ENCODE measurements at places on chromosomes 5 and 9.
A peak's percentile ranks its signal among the peaks of the same experiment; 100 is the strongest.

DNA sequence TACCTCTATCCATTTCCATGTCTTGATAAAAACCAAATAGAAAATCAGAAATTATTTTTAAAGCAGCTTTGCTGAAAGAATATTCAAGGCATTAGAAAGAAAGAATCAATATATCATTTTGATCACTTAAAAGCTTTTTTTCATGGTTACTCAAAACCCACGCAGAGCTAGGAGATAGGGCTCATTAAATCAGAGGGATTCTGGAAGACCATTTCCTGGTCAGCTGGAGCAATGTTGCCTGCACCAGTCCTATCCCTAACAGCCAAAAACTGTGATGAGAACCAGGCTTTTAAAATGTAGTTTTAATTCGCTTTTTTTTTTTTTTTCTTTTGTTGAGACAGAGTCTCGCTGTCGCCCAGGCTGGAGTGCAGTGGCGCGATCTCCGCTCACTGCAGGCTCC lies 72.3 kb downstream of the ARSB start:
- DNase-seq = peak; percentile 73

GRCh38 chr5:170388818-170389549 lies at the start of gene KCNMB1:
Gene KCNMB1, minus strand, starts transcription at chr5:170389367. Its CDS starts 3,920 bp downstream, at chr5:170385447.
- peak; percentile 39 for DNase-seq

GRCh38 chr9:73118898-73119554 lies 32.6 kb upstream of the ANXA1 start:
- DNase-seq = peak; percentile 22

DNA sequence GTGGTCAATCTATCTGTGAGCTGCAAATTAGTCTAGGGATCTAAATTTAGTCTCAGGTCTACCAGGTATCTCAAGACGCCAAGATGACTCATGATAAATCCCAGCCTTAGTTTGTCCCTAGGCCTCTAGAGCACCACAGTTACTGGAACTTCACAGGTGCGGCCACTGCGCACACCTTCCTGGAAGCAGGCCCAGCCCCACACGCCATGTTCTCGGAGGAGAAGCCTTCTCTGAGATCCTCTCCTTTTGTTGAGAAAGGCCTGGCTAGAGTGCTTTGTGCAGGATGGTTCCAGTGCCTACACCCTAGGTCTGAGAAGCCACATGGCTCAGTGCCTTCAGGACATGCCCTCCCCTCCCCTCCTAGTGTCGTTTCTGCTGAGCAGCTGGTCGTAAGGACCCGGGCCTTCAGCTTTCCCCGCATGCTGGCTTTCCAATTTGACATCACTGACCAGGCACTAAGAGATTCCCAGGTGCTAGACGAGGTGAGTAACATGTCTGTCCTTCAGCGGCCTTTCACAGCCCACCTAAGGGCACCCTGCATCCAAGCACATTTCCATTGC lies 51.9 kb downstream of the IPPK start:
- no peak for DNase-seq

- DNase-seq = no peak
Measured at GRCh38 chr9:83266331-83266665, 203.4 kb upstream of the RASEF start.

- no peak for DNase-seq
Measured at GRCh38 chr5:163387589-163388343, 49.6 kb upstream of the CCNG1 start.

DNA sequence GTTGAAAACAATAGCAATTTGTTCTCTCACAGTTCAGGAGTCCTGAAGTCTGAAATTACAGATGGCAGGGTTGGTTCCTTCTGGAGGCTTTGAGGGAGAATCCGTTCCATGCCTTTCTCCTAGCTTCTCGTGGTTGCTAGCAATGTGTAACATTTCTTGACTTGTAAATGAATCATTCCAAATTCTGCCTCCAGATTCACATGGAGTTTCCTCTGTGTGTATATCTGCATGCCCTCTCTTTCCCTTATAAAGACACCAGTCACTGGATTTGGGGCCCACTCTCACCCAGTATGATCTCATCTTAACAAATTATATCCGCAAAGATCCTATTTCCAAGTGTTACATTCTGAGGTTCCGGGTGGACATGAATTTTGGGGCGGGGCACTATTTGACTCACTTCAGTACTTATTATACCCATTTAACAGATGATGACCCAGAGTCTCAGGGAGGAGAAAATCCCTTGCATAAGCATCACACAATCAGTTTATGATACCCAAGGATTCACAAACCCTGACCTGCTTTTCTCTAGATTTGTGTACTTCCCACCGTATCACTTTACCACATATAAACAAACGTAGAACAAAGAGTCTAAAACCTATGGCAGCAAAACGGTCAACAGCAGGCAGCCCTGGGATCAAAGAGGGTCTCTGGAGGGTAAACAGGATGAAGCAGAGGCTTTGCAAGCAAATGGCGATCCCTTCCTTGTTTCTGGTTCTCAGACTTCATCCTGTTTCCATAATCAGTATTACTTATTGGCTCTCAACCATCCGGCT lies 93.7 kb downstream of the C9orf152 start:
- DNase-seq = no peak

- DNase-seq = no peak
Measured at GRCh38 chr9:97271292-97271691, 36.2 kb upstream of the CCDC180 start.

DNA sequence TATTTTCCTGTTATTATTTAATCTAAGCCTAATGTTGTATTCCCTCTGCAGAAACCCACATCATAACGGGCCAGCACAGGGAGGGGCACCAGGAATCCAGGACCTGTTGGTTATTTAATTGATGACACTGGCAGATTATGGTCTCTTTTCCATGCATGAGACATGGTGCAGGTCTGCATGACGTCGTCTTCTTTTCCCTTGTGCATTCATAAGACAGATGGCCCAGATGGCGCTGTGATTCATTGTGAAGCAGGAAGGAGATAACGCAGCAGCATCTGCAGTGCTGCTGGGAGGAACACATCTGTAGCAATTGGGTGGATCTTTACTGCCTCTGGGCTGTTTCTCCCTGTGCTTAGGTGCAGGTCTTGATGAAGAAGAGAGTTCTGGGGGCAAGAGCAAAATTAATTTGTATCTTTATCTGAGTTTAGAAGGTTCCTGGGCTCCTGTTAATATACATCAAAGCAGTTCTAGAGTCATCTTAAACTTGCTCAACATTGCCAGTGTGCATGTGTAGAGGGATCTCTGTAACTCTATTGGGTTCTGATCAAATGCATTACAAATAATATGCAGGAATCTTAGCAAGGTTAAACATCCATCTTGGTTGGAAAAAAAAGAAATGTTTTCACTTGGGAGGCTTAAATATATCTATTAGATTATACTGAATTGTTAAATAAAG lies 176.1 kb downstream of the PCSK1 start:
- DNase-seq = no peak

GRCh38 chr9:95177617-95178016 lies 139.9 kb downstream of the FANCC start:
- no peak for DNase-seq

GRCh38 chr5:38540314-38540713 lies 16.1 kb downstream of the LIFR start:
- DNase-seq = peak; percentile 59

DNA sequence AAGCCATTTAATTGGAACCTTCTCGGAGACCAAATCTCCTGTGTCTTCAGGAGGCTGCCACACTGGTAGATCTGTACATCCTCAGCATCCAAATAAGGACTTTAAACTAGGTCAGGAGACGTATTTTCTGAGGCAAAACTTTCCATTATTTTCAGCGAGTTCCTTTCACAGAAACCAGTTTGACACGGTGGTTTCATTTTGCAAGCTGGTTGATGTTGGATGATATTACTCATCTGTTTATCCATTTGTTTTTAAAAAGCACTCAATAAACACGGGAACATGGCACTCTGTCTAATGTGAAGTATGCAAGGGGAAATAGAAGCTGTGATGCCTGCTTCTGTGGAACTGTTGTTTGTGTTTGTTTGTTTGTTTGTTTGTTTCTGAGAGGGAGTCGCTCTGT lies 199.6 kb downstream of the ERCC6L2 start:
- no peak for DNase-seq

DNA sequence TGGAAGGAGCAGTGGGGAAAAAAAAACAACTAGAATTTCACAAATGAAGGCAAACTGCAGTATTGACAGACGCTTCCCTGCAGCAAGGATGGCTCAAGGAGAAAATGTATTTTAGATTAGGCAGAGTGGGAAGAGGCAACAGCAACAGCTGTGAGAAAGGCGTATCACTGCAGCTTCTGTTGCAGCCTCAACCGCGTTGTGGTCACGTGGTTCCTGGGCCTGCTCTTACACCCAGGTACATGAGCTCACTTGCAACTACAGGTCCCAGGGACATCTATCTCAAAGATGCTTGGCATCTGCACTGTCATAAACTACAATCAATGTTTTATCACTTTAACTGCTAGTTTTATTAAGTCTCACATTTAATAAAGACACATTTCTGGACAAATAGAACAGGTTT lies 36.0 kb upstream of the GOLM1 start:
- DNase-seq = no peak

DNA sequence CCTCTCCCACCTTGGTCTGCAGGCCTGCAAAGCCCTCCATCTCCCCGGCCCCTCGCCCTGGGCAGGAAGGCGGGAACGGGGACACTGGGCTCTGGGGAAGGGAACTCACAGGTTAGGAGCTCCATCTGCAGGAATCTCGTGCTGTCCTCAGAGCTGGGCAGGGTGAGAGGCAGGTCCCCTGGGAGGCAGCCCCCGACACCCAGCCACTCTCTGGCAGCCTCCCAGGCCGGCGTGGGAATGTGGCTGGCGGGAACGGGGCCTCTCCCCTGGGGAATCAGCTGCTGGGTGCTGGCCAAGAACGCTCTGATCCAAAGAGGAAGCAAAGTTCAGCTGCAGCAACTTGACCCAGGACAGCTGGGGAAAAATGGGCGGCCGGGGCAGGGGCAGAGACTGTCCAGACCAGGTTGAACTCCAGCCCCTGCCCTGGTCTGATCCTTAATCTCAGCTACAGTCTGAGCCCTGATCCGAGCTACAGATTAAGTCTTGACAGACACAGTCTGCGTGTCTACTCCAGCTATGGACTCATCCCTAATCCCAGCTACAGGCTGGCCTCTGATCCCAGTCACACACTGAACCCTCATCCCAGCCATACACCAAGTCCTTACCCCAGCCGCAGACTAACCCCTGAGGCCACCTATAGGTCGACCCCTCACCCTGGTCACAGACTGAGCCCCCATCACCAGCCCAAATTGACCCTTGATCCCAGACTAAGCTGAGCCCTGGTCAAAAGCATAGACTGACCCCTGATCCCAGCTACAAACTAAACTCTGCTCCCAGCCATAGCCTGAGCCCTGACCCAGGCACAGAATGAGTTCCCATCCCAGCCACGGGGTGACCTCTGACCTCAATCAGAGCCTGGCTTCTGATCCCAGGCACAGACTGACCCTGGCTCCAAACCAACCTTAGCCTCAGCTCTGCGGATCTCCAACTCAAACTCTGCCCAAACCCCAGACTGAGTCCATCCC lies 37.3 kb upstream of the EGFL7 start:
- DNase-seq = peak; percentile 97

DNA sequence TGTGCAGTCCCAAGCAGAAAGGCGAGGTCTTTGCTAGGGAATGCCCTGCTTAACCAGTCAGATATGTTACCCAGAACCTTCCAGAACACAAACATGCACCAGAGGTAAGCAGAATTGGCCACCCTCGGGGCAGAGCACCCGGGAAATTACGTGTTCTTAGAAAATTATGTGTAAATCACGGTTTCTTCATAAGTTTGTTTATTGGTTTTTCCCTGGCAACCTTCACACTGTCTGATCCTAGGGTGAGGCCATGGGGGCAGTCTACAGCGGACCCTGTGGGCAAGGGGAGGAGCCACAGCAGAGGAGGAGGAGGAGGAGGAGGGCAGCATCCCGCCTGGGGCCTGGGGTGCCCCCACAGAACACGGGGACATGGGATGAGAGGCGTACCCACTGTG lies 31.4 kb downstream of the RXRA start:
- no peak for DNase-seq
